ENCODE measurements at places on chromosomes 12 and 14. TPM values are rescaled to one million over a fixed set of nuclear protein-coding genes. Genes with fewer than 3 reads are reported as not detected.

RNASE7 gene
- not detected for total RNA-seq

KRT72 gene
- total RNA-seq, result not detected

EFS gene
- not detected for total RNA-seq

SLC41A2 gene
- total RNA-seq, result 14.3 TPM

FOXN4 gene
- not detected for total RNA-seq

RHNO1 gene
- total RNA-seq, result 19.5 TPM

ZNF891 gene
- 0.53 TPM for total RNA-seq

PRPH gene
- 0.26 TPM for total RNA-seq

TSPAN19 gene
- 0.07 TPM for total RNA-seq

CCDC197 gene
- total RNA-seq, result not detected

- no peak for DNase-seq
These were observed 4.5 kb upstream of the BEGAIN start for GRCh38 chr14:100591453-100592371.

DNA sequence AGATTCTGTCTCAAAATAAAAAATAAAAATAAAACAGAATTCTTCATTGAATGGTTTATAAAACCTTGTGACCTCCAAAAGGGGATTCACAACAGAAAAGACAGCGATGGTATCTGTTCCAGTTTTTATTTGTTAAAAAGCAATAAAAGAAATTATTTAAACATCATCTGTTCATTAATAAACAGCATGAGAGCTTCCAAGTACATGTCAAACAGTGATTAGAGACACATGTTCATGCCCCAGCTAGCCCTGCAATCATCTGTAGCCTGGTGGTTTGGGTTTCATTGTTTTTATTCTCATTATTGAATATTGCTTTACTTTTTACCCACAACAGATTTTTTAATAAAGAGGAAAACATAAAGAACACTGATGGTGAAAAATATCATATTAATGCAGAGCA is 173.3 kb downstream of the ANO2 start:
- no peak for DNase-seq

- no peak for DNase-seq
These were observed 54.0 kb upstream of the CISTR start for GRCh38 chr12:53805791-53806190.

DNA sequence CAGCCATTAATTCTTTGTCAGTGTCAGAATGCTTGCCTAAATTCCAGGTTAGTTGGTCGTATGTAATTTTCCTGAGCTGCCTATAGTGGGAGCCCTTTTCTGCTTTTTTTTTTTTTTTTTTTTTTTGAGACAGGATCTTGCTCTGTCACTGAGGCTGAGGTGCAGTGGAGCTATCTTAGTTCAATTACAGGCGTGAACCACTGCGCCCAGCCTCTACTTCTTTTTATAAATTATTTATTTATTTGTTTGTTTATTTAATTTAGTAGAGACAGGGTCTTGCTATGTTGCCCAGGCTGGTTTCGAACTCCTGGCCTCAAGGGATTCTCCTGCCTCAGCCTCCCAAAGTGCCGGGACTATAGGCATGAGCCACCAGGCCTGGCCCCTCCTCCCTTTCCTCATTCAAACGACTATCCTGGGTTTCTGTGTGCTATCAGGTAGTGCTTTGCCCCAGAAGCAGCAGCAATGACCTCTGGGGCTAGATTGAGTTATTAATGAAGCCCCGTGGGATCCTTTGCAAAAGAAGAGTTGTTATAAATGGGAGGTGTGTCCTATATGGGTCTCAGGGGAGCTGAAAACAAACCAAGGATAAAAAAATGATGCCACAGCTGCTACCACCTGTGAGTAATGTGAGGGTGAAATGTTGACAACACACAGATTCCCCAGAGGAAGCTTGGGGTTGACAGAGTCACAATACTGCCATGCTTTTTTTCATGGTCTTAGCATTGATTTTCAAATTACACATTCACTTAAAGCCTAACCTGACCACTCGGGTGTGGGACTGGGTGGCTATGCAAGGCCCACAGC is 34.6 kb upstream of the NFKBIA start:
- DNase-seq, result no peak

- DNase-seq, result no peak
These were observed 59.6 kb downstream of the PRKD1 start for GRCh38 chr14:29868000-29868399.

DNA sequence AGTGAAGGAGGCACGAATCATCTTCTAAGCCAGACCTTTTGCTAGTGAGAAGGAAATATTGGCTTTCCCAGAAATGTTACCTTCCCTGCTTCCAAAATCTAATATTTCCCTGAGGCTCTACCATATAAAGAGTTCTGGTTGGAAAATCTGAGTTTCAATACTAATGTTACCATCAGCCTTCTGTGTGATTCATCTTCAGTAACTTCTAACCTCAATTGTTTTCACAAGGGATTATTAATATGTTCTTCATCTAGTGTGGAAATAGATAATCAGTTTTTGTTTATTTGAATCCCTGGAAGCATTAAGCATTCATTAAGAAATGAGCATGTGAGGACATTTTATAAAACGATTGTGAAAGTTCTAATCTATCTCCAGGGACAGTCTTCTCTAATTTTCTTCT is 720.9 kb downstream of the AACS start:
- DNase-seq, result no peak

DNA sequence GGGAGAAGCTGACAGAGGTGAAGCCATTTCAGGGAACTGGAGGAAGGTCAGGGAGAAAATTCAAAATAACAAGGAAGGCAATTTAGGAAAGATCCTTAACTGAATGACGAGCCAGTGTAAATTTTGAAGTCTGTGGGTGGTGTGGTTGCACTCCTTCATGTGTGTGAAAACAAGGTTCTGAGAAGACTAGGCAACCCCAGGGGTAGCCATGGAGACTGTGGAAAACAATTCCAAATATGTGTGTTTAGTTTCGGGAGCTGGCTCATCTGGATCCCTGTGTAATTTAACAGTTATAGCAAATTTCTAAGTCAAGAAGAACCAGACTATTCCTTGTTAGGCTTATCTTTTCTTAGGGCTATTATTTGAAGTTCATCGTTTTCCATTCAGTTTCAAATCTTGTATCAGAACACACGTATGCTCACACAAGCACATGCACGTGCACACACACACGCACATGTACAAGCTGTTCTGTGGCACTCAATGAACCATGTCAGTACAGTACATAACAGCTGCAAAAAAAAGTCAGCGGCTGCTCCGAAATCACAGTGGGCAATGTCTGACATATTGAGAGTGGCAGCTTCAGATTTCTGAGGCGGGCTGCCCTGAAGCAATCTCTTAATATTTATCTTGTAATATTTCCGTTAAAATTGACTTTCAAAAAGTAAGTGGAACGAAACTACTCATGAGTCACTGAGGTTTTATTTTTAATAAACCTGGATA is 411.2 kb downstream of the AEBP2 start:
- no peak for DNase-seq

- DNase-seq, result peak; percentile 94
These were observed at the start of the genes KIAA0586 and TIMM9 for GRCh38 chr14:58427281-58428117. Gene KIAA0586 (plus strand): TSS chr14:58427719. CDS start chr14:58428265, 546 bp downstream. Gene TIMM9 (minus strand): TSS chr14:58427531. CDS start chr14:58411945, 15,586 bp downstream.

- no peak for DNase-seq
These were observed 4.9 kb upstream of the KIF26A start for GRCh38 chr14:104133496-104133895.

- no peak for DNase-seq
These were observed 249.2 kb upstream of the AMIGO2 start for GRCh38 chr12:47328831-47329545.

GRCh38 chr12:116528065-116528464 is 31.1 kb upstream of the MAP1LC3B2 start:
- no peak for DNase-seq

DNA sequence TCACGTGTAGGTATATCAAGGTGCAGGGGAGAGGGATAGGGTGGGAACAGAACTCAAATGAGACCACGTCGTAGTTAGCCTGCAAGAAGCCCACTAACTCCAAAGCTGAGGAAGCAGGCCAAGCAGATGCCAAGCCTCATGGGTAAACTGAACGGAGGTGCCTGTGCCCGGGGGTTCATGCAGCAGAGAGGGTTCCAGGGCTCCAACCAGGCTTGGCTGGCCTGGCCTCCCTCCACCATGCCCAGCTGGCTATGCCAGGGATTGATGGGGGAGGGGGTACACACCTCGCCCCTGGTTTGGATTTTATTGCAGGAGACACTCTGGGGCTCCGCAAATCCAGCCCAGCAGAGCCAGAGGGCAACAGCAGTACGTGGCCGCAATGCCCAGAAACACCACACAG is 27.3 kb downstream of the PXN start:
- no peak for DNase-seq

DNA sequence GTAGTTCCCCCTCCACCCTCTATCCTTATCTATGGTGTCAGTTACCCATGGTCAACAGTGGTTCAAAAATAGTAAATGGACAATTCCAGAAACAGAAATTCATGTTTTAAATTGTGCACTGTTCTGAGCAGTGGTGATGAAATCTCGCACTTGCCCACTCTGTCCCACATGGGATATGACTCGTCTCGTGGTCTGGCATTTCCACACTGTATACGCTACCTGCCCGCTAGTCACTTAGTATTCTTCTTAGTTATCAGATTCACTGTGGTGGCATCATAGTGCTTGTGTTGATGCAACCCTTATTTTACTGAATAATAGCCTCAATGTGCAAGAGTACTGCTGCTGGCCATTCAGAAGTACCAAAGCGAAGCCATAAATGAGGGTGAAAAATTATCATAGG is 507.0 kb downstream of the SNAPC1 start:
- DNase-seq, result no peak

GRCh38 chr12:82027612-82028011 is 268.5 kb upstream of the PPFIA2 start:
- no peak for DNase-seq

DNA sequence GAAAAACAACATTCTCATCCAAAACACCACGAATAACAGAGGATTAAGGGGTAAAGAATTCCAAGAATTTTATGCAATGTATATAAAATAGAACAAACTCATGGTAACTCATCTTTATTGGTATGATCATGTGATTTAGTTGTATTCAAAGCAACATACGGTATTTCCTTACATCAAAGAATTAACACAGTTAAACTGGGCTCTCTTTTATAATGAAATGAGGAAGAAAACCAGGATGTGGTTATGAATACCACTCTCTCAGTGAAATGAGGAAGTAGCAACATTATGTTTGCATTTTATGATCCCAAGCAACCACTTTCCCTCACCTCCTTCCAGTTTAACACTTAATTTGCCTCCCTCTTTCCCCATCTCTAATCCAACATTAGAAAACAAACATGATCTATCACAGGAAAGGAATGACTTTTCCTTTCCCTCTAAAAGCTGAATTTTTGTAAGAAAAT is 22.9 kb downstream of the SPTLC2 start:
- DNase-seq, result no peak

DNA sequence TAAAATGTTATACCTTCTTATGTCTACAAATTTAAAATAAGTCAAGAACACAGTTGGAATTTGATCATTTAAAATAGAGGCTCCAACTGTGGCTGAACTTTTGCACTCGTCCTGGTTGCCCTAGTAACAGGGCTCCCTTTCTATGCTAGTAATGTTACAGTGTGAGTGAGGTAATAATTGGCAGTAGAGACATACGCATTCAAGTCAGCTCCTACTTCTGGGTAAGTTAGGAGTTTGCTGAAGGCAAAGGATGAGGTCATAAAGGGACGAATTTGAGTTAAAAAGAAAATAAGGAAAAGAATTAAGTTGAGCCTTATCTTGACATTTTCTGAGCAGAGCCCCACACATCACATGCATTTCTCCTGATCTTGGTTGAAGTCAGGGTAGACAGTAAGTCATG is 129.1 kb downstream of the TMEM117 start:
- no peak for DNase-seq

DNA sequence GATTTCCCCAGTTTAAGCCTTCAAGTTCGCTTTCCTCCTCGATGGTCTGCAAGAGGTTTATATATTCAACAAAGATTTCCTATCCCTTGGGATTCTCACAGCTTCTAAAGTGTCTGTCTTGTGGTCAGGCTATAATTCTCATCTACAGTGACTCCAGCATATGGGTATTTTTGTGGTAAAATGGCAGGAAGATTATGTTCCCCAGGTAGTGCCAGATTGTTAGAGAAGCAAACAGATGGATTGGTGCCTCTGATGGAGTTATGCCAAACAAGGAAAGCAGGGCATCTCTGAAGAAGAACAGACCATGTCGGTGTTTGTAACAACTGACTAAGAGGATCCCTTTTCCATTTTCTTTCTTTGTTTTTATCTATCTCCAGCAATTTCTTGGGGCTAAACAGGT is 5.5 kb upstream of the CCDC175 start:
- DNase-seq, result no peak

- no peak for DNase-seq
These were observed 29.3 kb downstream of the JAG2 start for GRCh38 chr14:105139212-105139825.

DNA sequence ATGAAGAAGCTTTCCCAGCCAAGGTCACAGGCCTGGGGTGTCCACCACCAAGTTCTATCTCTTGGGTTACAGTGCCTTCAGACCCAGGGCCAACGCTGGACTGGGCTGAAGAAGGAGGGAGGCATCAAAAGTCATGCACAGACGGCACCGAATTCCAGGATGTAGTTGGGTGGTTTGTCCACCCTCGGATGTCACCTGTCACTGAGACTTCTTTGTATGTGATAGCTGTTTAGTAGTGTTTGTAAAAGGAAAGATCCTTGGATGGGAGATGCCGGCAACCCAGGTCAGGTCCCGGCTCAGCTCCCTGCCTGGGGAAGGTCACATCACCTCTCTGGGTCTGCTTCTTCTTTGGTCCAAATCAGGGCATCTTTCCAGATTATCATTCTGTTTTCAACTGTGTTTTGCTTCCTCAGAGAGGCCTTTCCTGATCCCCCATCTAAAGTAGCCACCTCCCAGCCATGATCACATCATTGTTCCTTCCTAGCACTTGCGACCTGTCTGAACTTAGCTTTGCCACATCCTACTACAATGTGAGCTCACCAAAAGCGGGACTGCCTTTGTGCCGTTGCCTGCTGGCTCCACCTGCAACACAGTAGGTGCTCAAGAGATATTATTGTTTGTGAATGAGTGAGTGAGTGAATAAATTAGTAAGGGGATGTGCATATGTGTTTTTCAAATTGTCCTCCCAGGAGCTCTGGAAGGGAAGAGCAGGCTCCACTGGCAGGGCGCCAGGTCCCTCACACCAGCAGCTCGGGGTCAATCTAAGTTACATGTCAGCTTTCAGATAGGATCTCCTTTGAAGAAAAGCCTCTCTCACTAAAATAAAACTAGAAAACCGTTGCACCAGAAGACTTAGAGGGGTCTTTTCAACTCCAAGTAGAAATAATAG is 2.1 kb downstream of the TSPAN11 start:
- DNase-seq, result no peak

GRCh38 chr14:101451166-101451565 is 110.1 kb upstream of the DIO3 start:
- DNase-seq, result no peak

DNA sequence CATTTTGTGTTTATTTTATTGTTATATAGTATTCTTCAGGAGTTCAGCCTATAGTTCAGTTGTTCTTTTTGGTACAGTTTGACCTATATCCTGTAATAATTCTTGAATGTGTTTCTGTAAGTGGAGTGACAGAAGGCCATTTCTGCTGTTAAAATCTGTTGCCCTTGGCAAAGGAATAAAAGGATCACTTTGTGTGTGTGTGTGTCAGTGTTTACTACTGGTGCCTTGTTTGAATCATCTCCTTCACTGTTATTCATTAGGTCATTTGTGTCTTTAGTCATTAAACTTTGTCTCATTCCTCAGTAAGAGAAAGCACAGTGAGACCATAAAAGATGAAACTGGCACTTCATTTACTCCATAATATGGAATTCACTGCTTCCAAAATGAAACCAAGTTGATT is 130.7 kb downstream of the TMTC2 start:
- no peak for DNase-seq
